ENCODE measurements at places on chromosomes 13 and 19. TPM values are rescaled to one million over a fixed set of nuclear protein-coding genes. Genes with fewer than 3 reads are reported as not detected.

FBXL12 gene
- 7.1 TPM for total RNA-seq

NDUFA7 gene
- 20.8 TPM for total RNA-seq

SPACA4 gene
- total RNA-seq: not detected

IGFL3 gene
- total RNA-seq: not detected

ZNF225 gene
- total RNA-seq: 5.9 TPM

GGACT gene
- 3.9 TPM for total RNA-seq

NRTN gene
- 0.65 TPM for total RNA-seq
